ENCODE measurements at places on chromosomes 12 and 14.

GRCh38 chr12:76520348-76520747 is 39.2 kb downstream of the OSBPL8 start:
- DNase-seq, result no peak

GRCh38 chr12:131249246-131250027 is 295.7 kb downstream of the ADGRD1 start:
- DNase-seq, result no peak

GRCh38 chr14:84446250-84446649 is 1083.7 kb upstream of the FLRT2 start:
- DNase-seq, result no peak

DNA sequence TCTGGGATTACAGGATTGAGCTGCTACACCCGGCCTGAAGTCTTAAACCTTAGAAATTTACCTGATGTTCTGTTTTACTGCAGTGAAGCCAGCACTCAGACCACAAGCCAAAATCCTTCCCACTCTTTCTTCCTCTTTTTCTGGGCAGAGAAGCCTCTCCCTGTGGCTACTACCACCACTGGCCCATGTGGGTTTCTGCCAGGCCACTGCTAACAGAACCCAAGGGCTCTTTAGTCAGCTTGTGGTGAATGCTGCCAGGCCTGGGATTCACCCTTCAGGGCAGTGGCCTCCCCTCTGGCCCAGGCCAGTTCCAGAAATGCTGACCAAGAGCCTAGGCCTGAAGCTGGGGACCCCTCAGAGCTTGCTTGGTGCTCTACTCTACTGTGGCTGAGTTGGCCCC is 35.3 kb downstream of the GAS2L3 start:
- DNase-seq, result no peak

- DNase-seq, result no peak
Measured at GRCh38 chr14:58292187-58292586, 6.2 kb upstream of the ARID4A start.

DNA sequence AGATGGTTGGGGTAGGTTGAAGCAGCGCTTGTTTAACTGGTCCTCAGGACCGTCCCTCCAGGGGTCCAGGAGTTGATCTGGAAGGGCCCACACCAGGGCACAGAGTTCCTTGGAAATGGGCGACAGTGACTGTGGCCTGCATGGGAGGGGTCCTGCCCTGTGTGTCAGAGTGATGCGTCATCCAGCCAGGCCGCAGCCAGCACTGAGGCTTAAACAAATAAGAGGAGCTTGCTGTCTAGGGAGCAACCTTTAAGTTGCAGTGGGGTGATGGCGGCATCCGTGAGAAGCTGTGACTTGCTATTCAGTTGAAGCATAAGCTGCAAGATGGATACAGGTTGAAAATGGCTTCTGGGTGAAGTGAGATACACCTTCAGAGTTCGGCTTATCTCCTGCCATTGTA is 20.2 kb downstream of the DCAF4 start:
- DNase-seq, result peak; percentile 44

- peak; percentile 33 for DNase-seq
Measured at GRCh38 chr14:42710071-42710470, 1103.4 kb downstream of the LRFN5 start.

- DNase-seq, result no peak
Measured at GRCh38 chr14:34126586-34126985, 175.7 kb upstream of the EGLN3 start.

- DNase-seq, result no peak
Measured at GRCh38 chr14:27587103-27587502, 989.3 kb upstream of the NOVA1 start.

DNA sequence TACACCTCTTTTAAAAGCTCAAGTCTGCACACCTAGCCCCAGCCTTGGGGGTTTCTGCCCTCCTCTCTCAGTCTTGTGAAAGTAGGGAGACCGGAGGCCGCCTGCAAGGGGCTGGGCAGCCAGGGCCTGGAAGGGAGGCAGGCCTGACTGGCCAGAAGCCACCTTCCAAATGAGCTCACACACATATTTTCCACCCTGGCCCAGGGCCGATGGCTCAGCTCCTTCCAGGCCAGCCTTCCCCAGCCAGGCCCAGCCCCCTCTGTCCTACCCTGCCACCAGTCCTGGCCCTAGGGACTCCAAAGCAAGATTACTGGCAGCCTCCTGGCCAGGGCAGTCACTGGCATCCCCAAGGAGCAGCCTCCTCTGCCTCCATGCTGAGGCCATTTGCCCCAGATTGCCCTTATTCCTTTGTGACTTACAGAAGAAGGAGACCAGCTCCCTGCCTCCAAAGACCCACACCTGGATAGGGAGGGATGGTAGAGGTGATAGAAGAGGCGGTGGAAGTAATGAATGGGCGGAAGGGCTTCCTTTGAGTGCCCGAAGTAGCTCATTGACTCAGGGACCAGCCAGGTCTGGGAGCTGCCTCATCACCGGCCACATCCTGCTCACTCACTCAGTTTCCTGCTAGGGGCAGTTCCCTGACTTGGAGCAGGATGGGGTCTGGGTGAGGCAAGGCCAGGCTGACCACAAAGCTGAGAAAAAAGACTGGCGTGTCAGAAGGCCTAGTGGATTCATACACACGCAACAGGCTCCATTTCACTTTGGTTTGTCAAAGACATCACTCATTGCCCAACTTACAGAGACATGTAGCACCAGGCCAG is 14.8 kb downstream of the MMP14 start:
- DNase-seq, result peak; percentile 89

- DNase-seq, result peak; percentile 87
Measured at GRCh38 chr14:94227029-94227428, 52.9 kb downstream of the PPP4R4 start.

DNA sequence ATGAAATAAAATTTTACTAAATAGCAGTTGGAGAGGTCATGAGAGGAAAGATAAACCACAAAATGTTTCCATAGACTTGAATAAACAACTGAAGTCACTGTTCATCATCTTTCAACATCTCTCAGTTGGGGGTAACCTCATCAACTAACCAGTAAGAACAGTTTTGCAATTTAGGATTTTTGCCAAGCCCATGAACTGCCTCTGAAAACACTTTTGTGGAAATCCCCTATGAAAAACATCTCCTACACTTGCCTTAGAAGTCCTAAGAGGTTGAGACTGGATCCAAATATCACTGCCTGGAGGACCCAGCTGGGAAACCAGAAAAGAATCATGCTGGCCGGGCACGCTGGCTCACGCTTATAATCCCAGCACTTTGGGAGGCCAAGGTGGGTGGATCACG is 273.1 kb downstream of the C12orf50 start:
- DNase-seq, result peak; percentile 95

- no peak for DNase-seq
Measured at GRCh38 chr14:103724116-103724515, 8.5 kb downstream of the ZFYVE21 start.

- DNase-seq, result no peak
Measured at GRCh38 chr12:131208425-131208824, 254.7 kb downstream of the ADGRD1 start.

DNA sequence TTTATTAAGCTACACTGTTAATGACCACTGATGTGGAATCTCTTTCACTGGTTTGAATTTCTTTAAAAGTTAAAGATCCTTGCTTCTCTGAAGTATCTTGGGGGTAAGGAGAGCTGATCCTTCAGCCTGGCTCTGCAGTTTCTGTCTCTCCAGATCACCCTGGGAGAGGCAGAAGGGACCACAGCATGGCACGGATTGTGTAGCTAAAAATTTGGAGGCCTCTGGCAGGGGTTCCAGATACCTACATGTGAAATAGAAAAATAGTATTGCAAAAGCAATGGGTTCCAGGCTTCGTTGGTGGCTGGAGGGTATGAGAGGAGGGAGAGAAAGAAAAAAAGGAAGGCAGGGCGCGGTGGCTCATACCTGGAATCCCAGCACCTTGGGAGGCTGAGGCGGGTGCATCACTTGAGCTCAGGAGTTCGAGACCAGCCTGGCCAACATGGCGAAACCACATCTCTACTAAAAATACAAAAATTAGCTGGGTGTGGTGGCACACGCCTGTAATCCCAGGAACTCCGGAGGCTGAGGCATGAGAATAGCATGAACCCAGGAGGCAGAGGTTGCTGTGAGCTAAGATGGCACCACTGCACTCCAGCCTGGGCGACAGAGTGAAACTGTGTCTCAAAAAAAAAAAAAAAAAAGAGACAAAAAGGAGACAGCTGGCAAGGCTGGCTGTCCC is 3.4 kb downstream of the CHST11 start:
- DNase-seq, result no peak

All from fibroblast of skin of back (primary cell).